SK-MEL-5 (cell line): ENCODE measurements at places on chromosomes 13 and 19.

DNA sequence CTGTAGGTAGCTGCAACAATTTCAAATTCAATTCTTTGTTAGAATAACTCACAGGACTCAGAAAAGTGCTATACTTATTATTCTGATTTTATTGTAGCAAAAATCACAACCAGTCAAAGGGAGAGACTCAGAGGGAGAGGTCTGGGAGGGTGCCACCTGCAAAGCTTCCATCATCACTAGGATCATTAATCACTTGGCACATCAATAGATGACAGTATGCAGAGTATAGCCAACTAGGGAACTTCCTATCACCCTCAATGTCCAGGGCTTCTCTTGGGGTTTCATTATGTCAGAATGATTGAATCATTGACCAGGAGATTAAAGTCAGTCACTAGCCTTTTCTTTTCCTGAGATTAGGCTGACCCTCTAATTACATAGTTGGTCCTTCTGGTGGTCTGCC, 431.3 kb upstream of the ATXN8OS start:
- no peak for DNase-seq

DNA sequence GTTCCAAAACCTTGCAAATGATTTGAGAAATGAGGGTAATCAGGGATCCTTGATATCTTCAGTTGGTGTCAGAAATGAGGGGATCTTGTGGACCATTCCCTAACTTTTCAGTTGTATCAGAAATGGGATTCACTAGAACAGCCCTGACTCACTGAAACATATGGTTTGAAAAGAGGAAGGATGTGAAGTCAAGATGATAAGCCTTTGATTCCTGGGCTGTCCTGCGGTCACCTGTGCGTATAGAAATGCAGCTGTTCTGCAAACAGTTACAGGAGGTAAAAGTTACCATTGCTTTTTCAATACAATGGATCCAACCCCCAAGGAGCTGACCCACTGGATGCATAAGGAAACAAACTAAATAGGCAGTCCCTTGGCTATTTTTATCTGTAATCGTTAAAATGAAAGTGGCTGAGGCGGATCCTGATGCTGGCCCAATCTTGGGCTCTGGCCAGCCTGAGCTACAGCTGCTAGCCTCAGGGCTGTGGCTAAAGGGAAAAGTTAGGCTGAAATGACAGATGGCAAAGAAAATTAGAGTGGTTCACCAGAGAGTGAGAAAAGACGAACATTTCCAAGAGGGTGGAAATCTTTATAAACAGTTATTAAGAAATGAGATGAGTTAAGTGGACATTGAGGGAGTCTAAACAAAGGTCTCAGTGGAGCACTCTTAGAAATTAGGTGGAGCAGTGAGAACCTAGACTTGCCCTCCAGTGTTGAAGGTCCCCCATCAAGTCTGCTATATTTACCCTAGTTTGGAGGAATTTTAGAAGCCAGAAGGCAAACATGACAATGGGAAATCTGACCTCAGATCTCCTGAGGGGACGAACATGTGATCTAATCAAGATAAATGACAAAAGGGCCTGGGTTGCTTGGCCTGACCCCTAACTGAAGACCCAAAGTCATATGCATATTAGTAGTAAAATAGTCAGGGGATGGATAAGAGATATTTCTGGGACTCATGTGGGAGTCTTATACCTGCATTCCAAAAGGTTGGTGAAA, 7.6 kb downstream of the SIGLECL1 start:
- no peak for DNase-seq

GRCh38 chr19:8233370-8233769, 24.2 kb downstream of the CERS4 start:
- DNase-seq, result no peak

GRCh38 chr19:15299568-15300409, 32.5 kb downstream of the BRD4 start:
- no peak for DNase-seq

GRCh38 chr13:31873145-31873544, 133.8 kb downstream of the RXFP2 start:
- no peak for DNase-seq

DNA sequence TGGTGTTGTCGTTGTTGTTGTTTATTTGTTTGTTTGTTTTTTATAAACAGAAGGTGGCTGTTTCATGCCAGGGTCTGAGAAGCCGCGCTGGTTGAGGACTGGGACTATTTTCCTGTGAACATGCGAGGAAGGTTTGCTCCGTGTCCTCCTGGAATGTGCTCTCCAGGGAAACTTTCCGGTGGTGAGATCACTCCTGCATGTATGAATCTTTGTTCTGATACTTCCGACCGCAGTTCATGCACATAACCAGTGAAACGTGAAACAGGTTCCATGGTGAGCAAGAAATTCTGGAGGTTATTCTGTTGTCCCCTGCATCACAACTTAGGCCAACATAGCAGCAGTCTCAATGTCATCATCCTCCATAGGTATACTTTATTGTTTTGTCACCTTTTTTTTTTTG, 187.6 kb upstream of the ARGLU1 start:
- no peak for DNase-seq

DNA sequence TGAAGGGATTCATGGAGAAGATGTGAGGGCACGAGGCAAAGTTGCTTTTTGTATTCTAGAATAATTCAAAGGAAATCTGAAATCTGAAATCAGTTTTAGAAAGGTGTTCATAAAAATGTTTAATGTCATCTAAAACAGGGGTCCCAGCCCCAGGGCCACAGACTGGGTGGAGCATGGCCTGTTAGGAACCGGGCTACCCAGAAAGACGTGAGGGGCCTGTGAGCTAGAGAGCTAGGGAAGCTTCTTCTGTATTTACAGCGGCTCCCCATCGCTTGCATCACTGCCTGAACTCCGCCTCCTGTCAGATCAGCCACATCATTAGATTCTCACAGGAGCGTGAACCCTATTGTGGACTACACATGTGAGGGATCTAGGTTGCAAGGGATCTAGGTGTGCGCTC, 151.2 kb downstream of the USP12 start:
- no peak for DNase-seq

- peak; percentile 45 for DNase-seq
These were observed at the start of gene COL5A3 for GRCh38 chr19:10010247-10010691. Gene COL5A3, minus strand, starts transcription at chr19:10010504. Its CDS starts 119 bp downstream, at chr19:10010385.

DNA sequence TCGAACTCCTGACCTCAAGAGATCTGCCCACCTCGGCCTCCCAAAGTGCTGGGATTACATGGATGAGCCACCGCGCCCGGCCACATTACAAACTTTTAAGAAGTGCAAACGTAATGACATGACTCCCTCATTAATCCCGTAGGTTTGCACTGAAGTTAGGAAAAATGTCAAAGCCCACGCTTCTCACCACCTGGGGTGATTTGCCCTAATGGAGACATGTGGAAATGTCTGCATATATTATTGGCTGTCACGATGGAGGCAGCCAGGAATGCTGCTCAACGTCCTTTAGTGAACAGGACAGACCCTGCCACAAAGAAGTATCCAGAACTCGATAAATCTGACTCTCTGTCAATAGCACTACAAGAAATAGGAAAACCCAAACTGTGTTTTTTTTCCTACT, 21.0 kb downstream of the NLRP9 start:
- no peak for DNase-seq

DNA sequence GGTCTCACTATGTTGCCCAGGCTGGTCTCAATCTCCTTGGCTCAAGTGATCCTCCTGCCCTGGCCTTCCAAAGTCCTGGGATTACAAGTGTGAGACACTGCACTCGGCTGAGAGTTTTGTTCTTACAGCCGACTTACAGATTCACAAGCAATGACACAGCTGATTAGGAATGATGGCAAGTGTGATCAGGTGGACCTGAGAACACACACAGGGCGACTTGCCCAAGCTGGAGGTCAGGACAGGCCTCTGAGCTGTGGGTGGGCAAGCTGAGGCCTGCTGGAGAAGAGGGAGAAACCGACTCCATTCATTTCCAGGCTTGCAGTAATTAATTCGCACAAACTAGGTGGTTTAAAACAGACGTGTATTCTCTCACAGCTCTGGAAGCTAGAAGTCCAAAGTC, 8.1 kb upstream of the ATG4D start:
- DNase-seq, result no peak

DNA sequence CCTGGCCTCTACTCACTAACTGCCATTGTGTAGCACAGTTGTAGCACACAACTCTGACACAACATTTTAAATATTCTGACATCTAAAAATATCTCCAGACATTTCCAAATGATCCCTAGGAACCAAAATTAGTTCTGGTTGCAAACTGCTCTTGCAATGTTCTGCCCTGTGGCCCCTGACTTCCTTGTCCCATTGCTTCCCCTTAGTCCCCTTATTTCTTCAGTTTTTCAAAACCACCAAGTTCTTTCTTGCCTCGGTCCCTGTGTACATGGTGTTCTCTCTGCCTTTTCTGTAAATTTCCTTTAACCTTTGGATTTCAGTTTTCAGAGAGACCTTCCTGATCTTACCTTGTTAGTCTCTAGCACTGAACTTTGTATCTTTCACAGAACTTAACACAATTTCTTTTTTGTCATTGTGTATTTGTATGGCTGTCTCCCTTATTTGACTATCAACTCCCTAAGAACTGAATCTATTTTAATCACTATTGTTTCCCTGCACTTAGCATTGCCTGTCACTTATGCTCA, 87.6 kb upstream of the MLNR start:
- no peak for DNase-seq

DNA sequence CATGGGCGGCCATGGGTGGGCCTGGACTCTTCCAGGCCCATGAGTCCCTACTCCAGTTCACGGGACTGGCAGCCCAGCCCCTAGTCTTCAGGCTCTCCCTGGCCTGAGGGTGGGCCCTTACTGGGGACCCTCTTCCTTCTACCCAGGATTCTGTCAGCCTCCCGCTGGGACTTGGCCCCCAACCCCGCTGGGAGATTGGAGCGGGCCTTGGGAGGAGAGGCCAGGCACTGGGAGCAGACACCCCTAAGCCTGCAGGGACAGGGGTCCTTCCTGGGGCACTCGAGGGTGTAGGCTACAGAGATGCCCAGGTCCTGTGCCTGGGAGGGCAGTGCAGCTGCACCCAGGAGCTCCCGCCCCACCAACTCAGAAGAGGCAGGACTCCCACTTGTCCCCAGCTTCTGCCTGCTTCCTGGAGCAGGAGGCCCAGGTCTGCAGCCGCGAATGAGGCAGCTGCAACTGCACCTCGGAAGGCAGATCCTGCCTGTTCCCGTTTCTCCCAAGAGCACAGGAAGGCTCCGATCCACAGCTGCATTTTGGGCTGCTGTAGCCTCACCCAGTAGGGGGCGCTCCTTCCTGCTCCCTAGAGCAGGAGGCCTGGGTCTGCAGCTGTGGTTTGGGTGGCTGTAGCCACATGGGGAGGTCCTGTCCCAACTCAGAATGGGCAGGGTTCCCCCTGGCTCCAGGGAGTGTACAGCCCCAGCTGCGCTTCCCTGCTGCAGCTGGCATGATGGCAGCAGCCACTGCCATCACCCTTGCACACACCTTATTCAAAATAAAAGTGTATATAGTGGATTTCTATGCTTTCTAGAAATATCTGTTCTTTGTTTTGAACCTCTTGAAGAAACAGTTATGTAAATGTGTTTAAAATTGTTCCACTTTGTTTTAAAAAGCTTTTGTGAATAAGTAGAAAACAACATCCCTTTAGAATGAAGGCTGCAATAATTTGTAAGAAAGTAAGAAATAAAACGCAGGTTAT, 46.8 kb downstream of the TEX26 start:
- peak; percentile 76 for DNase-seq

DNA sequence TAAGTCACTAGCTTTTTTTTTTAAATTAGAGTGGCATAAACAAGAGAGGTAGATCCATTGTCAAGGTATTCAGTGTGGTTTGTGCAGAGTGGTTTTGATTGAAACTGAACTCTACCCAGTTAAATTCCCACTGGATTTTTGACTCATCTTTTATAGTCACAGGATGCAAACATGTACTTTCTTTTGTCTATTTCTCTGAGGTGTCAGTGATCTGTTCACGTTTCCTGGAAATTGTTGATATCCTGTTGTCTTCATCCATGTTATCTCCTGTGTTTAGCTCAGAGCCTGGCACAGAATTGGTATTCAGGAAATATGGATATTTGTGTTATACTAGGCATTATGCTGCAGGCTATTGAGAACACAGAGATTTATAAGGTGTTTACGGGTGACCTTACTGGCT, 119.7 kb downstream of the PCCA start:
- DNase-seq, result no peak

GRCh38 chr13:100440751-100441425, 147.7 kb downstream of the GGACT start:
- DNase-seq, result peak; percentile 32

DNA sequence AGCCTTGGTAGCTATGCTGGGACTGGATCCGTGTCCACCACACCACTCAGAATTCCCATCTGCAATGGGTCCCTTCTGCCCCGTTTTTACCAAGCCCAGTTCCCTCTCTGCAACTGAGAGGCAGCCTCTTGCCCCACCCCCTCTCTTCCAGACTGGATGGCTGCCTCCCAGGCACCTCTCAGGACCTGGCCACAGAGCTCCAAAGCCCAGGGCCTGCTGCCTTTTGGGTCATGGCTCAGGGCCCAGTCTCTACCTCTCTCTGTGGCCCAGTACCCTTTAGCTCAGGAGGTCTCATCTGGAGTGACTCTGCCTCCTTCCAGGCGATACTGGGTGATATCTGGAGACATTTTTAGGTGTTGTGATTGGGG, 10.3 kb upstream of the ZBTB7A start:
- DNase-seq, result no peak

GRCh38 chr13:46361276-46361934, 25.6 kb downstream of the RUBCNL start:
- peak; percentile 9 for DNase-seq

GRCh38 chr19:40810160-40810559, 11.2 kb downstream of the EGLN2 start:
- no peak for DNase-seq

- no peak for DNase-seq
These were observed 133.7 kb downstream of the RAP2A start for GRCh38 chr13:97567510-97568243.

DNA sequence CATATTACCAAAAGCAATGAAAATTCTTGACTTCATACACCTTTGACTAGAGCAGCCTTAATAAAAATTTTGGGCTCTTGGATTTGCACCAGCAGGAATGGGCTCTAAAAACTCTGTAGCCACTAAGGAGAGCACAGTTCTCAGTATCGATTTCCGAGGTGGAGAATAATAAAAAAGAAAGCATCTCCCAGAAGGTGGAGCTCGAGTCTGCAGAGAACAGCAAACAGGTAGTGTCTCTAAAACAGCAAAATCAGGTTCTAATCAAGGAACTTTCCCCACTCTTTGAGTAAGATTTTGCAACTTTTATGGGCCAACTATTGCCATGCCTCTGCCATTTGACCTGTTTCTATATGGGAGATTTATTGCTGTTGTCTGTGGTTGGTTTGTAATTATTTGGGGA, 258.7 kb upstream of the GPC6 start:
- peak; percentile 17 for DNase-seq

- DNase-seq, result no peak
These were observed 7.4 kb upstream of the C5AR1 start for GRCh38 chr19:47302249-47302648.

DNA sequence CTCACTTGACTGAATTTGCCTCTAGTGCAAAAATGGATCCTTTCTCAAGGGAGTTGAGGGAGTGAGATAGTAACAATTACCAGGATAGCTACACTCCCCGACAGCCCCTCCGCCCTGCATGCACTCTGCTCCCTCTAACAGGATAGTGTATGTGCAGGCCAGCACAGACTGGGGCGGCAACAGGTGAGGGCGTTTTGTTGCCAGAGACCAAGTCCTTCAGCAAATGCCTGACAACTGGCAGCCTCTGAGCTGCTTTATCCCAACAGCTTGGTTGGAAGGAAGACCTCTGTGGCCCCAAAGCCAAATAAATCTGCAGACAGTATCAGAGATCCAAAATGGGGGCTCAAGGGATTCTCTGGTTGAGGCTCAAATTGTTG, 86.6 kb downstream of the SLC7A1 start:
- no peak for DNase-seq
